Stimulated activated CD8-positive, alpha-beta memory T cell treated with anti-CD3 and anti-CD28 coated beads, Interleukin-4, amount 100 ng/mL, for 1 hour (primary cell): ENCODE measurements at places on chromosomes 7 and 10.

DNA sequence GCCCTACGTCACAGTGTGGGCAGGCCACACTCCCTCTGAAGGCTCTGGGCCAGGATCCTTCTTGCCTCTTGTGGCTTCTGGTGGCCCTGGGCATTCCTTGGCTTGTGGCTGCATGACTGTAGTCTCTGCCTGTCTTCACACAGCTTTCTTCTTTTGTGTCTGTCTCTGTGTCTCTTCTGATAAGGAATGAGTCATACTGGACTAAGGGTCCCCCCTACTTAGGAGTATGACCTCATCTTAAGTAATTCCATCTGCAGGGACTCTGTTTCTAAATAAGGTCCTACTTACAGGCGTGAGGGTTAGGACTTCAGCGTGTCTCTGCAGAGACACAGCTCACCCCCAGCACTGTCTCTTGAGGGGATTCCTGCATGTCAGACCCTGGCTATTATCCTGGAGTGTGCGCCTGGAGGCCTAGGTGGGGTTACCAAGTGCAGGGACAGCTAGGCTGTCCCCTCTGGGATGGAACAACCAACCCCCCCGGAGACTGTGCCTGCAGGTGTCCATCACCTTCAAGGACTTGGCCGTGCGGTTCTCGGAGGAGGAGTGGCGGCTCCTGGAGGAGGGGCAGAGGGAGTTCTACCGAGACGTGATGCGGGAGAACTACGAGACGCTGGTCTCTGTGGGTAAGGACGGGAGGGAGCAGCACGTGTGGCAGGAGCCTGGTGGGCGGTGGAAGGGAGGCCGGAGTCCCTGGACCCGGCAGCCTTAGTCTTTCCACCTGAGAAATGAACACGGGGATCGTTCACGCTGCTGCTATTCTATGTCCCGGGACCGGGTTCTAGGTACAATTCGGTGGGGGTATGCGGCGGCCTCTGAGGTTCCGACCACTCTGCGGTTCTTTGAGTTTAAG is 54.1 kb downstream of the ZNF467 start:
- DNase-seq, result no peak

GRCh38 chr7:152435384-152436110 is at the start of gene KMT2C:
Gene KMT2C, minus strand, starts transcription at chr7:152436003. Its CDS starts 217 bp downstream, at chr7:152435786.
- DNase-seq, result peak; percentile 9

DNA sequence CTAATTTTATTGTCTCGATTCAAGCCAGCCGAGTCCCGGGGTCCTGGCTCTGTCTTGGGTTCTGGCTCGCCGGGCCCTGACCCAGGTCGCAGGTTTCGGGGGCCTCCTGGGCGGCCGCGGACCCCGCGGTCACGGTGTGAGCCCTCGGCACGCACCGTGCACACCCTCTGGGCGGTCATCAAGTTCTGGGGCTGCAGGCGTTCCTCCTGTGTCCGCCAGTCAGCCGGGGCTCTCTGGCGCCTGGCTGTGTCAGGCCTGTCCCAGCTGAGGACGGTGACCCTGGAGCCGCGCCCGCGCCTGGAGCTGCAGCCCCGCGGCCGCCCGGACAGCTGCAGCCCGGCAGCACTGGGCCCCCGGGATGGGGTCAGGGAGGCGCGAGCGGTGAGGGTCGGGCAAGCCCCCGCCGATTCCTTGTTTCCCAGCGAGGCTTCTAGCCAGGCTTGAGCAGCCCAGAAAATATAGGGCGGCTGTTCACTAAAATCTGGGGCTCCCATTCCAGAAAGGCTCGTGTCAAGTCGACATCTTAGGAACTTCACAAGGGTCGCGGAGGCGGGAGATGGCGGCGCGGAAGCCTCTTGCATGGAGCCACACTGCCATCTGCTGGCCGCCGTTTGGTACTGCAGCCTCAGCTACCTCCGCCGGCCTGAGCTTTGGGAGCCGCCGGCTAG is 4.2 kb upstream of the HOXA7 start:
- peak; percentile 80 for DNase-seq

- no peak for DNase-seq
Measured at GRCh38 chr7:152074673-152075072, 49.2 kb downstream of the GALNT11 start.

DNA sequence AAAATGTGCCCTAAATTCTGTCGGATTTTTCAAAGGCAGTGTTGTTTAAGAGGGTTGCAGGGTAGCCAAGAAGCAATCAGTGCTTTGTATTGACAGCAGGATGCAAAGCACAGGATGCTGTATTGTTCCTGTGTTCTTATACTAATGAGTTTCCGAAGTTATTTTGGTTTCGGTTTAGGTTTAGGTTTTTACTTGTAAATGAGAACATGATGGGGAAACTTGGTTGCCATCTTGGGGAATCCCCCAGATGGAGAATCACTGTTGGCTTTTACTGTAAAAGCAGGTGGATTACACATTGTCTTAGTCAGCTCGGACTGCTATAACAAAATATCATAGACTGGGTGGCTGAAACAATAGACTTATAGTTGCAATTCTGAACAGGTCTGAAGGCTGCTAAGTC is 72.1 kb downstream of the INHBA start:
- DNase-seq, result no peak

DNA sequence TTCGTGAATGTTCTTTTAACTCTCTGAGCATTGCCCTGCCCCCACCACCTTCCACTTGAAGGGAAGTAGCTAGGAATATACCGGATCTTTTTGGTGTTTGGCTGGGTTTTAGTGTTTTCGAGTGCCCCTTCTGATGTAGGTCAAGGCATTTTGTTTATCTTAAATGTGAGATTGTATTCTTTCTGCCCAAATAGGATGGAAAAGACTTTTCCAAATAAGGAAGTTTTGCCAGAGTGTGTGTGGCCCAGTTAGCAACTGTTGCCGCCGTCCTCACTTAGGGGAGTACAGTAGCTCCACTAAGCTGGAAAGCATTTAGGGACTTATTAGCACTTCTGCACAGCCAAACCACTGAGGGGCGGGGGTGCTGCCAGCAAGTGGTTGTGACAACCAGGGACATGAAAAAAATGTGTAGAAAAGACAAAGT is 29.8 kb upstream of the VCL start:
- no peak for DNase-seq

- DNase-seq, result peak; percentile 68
Measured at GRCh38 chr7:44978511-44979366, at the start of gene MYO1G. Gene MYO1G, minus strand, starts transcription at chr7:44979015. Its CDS starts 54 bp downstream, at chr7:44978961.

DNA sequence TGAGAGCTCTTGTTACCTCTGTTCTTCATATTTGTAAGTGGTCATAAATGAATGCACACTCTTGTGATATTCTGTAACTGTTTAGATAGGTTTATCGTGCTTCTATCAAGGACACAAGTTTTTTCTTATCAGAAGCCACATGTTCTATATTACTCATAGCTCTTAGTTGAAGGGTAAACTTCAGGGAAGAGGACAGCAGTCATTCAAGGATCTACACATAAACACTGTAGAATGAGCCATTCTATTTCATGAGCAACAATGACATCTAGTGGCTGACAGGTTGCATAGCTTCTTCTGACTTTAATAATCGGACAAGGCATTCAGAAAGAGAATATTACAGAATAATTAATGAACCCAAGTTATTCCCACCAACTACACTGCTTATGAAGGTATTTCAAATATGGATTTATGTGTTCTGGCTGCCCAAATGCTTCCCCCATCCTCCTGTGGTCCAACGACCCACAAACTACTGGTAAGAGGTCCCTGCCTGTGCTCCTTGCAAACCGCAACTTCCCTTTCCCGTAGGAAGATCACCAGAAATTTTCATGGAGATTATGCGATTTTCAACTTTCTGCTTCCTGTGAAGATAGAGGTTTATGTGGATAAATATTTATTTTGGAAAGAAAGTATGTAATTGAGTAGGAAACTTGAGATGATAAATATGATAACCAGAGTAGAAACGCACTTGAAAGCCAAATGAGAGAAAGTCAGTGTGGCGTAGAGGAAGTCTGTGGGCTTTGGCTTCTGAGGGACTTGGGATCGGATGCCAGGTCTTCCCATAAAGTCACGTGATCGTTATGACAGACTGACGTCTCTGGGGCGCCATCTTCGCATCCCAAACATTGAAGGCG is 16.8 kb upstream of the ABCB5 start:
- no peak for DNase-seq

- no peak for DNase-seq
Measured at GRCh38 chr10:37439826-37440225, 314.4 kb downstream of the ANKRD30A start.

- no peak for DNase-seq
Measured at GRCh38 chr10:3783316-3783681, 1.7 kb downstream of the KLF6 start.

GRCh38 chr10:77685432-77685831 is 47.8 kb upstream of the KCNMA1 start:
- no peak for DNase-seq

DNA sequence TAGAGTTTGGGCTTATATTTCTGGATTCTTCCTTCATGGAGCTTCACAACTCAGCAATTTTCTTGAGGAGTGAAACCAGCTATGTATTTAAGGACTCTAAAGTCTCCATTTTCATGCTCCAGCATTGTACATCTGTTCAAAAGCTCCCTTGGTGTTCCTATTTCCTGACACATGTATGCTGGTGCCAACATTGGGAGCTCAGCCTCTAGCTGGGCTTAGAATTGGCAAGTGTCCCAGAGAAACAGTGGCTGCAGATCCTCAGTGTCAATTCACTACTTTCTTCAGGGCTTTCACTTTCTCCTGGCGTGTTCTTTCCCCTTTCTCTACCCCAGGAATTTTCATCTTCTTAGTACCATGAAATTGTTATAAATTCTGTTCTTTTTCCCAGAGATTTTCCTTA is 103.1 kb downstream of the ZNF467 start:
- DNase-seq, result no peak

- no peak for DNase-seq
Measured at GRCh38 chr7:27940341-27940740, 200.4 kb downstream of the TAX1BP1 start.

DNA sequence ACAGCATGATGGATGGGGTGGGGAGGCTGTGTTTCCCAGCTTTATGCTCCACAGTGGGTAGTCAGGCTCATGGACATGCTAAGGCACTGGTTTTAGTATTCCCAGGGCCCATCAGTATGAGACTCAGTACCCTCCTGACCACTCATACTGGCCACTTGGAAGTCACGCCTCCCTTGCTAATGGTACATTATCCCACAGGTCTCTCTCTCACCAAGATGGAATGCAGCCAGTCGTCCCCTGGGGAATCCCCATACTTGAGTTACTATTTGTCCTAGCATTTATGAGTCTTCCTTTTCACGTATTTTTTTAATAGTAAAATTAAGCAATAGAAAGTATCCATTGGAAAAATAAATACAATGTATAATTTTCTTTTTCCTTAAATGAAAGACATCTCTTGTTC is 80.6 kb upstream of the TBX20 start:
- no peak for DNase-seq

DNA sequence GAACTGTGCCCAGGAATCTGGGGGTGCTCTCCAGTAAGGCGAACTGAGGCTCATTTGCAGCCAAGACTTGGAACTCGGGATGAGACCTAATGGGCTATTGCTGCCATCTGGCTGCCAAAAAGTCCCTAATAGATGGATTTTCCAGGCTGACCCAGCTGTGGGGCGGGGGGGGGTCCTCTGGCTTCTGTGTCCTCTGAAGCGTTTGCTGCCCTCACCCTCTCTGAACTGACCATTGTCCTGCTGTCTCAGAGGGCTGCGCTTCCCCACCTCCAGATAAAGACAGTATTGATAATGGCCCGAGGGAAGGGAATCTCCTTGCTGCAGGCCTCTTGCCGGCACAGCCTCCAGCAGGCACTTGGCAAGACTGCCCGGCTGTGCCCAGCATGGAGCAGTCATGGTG is 46.6 kb downstream of the CLEC2L start:
- DNase-seq, result no peak

GRCh38 chr7:131540491-131541162 is 15.8 kb downstream of the PODXL start:
- DNase-seq, result no peak

- no peak for DNase-seq
Measured at GRCh38 chr10:110350812-110351211, 46.1 kb upstream of the SMNDC1 start.

DNA sequence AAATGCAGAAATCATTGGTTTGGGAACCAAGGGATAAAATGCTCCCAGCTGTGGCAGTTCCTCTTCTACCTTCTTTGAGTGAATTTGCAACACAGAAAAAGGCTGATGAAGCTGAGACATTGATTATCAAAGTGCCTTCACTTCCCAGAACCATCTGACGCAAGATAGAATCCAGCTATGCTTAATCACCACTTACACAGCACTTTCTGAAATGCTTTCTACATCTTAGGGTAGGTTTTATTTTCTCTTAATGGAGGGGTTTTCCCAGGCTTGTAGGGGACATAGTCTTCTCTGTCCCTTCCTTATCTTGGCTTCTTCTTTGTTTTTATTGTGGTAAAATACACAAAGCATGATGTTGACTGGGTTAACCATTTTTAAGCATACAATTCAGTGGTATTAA is 332.6 kb upstream of the ZNF32 start:
- DNase-seq, result no peak

DNA sequence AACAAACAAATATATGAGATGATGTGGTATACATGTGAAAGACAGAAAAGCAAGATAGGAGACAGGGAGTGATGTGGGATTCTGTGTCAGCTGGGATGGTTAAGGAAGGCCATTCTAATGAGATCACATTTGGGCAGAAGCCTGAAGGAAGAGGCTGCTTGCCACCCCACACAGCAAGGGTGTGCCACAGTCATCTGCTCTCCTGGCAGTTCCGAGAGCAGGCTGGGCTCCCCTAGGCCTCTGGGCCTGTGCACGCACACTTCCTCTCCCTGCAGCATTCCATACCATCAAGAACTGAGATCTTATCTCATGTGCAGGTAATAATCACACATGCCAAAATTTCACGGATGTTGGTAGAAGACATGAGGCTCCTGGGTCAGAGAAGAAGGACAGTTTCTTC is 43.1 kb downstream of the SYPL1 start:
- DNase-seq, result no peak

DNA sequence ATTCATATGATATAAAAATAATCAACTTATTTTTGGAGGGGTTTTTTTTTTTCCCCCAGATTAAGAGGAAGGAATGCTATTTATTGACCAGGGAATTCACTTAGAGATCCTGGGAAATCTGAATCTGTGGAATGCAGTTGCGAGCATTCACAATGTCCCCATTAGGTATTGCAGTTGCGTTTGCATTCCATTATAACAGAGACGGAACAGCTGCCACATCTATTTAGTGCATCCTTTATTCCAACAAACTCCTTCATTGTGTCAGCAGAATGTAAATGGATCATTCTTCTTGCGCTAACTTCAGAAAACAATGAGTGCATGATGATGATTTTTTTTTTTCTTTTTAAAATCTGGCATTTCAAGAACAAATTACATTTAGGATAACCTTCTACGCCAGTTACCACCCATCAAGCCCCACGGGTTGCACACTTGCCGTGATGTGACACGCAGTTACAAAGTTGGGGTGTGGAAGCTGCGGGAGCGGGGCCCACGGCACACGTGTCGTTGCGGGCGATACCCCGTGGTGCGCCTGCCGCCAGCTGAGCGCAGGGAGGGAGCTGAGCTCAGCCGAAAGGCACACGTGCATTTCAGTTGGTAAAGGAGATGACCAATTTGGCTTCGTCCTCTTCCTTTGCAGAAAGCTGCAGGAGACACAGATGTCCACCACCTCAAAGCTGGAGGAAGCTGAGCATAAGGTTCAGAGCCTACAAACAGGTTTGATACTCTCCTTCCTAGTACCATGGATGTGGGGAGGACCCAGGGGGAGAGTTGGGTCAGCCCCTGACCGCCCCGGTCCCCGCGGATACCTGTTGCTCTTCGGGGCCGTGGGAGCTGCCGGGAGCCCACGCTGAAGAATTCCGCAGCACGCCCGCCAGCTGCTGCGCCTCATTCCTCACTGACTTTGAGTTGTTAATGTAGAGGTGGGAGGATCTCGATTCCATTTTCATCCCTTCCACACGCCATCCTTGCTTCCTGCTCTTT is 175.3 kb upstream of the SH2B2 start:
- no peak for DNase-seq
